Fibroblast of skin of left quadriceps (primary cell): ENCODE measurements at places on chromosomes 11 and 22.

- no peak for DNase-seq
These were observed 29.2 kb downstream of the ALG12 start for GRCh38 chr22:49889071-49889470.

DNA sequence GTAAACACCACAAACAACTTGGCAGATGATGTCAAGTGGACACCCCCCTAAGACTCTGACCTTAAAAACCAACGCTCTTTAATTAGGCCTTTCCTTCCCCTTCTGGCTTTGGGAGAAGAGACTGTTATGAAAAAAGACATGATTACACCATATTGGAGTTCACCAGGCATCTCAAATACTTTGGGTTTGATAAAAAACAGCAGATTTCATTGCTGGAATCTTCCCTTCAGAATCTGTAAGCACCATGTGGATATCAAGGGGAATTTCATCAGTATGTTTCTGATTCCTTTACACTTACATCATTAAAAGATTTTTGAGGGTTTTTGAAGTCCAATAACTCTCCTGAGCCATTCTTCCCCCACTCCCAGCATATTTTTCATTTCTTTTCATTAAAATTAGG is 85.6 kb downstream of the KIRREL3 start:
- DNase-seq = peak; percentile 80

- DNase-seq = peak; percentile 74
These were observed 102.7 kb downstream of the MRTFA start for GRCh38 chr22:40533712-40534378.

GRCh38 chr11:2554338-2555207 is 109.8 kb downstream of the KCNQ1 start:
- DNase-seq = no peak

DNA sequence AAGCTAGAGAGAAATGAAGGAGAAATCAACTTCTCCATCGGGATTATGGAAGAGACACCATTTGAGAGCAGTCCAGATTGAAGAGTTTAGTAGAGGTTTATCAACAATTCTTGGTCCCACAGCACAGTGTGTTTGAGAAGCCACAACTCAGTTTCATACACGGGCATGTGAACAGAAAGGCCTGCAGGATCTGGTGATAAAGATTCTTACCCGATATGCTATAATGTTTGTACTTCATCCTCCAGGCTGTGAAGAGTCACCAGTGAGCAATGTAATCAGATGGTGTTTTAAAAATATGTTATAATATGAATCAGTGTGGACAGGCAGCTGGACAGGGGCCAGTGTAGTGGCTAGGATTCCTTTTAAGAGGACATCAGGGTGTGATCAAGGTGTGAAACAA is 29.7 kb upstream of the VWA5A start:
- no peak for DNase-seq

DNA sequence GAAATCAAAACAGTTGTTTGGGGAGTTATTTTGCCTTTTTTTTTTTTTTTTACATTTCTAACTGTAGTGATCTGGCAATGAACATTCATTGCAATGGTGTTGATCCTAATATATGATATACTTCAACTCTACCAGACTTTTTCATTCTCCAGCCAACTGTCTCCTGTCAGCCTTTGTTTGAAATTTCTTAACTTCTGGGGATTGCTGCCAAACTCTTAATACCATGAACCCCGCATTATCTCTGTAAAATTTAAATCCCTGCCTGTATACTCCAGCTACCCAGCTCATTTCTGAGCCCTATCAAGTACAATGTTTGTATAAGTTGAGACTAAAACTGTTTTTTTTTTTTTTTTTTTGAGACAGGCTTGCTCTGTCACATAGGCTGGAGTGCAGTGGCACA is 280.7 kb downstream of the TTC28 start:
- DNase-seq = no peak

DNA sequence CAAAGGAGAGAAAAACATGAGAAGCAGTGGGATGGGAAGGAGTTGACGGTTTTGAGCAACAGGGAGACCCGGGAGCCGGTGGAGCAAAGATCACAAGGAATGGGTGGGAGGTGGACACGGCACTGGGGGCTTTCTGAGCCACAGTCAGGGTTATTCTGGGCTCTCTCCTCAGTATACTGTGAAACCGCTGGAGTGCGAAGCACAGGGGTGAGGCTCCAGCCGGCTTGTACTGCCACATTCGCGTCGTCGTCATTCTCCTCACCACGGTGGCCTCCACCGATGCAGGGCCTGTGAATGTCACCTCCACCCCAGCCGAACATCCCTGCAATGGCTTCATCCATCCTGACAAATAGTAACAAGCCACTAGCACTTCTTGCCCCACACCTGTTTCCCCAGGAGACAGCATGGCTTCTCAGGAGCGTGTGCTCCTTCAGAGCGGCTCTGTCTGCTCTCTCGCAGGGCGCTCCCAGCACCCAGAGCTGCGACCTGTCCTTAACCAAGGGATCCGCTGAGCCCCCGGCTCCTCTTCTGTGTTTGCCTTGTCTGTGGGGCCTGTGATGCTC is 1165.3 kb downstream of the TBC1D22A start:
- DNase-seq = no peak

GRCh38 chr22:29260031-29260560 is 7.7 kb downstream of the RHBDD3 start:
- no peak for DNase-seq

DNA sequence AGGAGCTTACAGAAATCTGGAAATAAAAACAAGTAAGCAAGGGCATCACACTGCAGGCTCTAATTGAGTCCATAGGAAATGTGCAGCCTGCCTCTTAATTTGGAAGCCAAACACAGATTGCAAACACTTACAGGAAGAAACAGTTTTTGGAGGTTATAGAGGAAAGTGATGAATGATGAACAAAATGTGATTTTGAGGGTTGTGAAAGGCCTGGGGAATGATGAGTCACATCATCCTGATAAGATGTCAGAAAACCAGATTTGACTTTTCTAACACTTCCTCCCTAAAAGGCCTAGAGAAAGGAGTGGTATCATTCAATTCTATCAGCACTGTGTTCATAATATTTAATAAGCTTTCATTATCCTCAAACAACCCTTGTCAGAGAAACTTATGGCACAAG is 96.6 kb upstream of the POU2AF2 start:
- DNase-seq = peak; percentile 5

- no peak for DNase-seq
These were observed 92.7 kb downstream of the ETS1 start for GRCh38 chr11:128494418-128495332.

GRCh38 chr11:46335890-46336562 is 11.2 kb upstream of the DGKZ start:
- DNase-seq = no peak

DNA sequence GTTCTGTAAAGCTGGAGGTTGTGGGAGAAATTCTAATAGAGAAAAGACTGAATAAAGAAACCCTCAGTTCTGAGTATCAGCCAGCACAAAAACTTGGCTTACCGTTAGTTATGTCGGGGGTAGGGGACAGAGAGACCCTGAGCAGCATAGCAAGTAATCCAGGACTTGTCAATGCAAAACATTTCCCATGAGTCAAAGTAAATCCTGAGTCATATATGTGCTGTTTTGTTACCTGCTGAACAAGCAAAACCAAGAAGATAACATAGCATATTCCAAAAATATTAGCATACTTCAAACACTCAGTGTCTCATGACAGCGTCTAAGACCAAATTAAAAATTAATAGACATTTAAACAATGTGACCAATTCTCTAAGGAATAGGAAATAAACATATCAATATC is 75.1 kb upstream of the LUZP2 start:
- DNase-seq = no peak

- DNase-seq = no peak
These were observed 356 bp downstream of the TYMP start for GRCh38 chr22:50529416-50529896.

GRCh38 chr22:47190957-47191670 is 428.7 kb downstream of the TBC1D22A start:
- no peak for DNase-seq

GRCh38 chr11:132587716-132588115 is 944.6 kb downstream of the OPCML start:
- DNase-seq = no peak

DNA sequence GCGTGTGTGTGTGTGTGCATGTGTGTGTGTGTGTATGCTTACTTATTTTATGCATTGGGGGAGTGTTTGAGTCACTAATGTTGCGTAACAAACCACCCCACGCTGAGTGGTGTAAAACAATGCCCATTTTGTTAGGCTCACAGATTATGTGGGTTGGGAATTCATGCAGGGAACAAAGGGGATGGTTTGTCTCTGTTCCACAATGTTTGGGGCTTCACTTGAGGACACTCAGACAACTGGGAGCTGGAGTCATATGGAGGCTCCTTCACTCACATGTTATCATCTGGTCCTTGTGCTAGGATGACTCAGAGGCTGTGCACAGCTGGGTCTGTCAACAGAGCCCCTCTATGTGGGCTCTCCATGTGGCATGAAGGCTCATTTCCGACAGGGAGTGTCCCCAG is 51.3 kb upstream of the LARGE1 start:
- no peak for DNase-seq

- DNase-seq = no peak
These were observed 8.5 kb upstream of the ADORA2A start for GRCh38 chr22:24418786-24419474.

DNA sequence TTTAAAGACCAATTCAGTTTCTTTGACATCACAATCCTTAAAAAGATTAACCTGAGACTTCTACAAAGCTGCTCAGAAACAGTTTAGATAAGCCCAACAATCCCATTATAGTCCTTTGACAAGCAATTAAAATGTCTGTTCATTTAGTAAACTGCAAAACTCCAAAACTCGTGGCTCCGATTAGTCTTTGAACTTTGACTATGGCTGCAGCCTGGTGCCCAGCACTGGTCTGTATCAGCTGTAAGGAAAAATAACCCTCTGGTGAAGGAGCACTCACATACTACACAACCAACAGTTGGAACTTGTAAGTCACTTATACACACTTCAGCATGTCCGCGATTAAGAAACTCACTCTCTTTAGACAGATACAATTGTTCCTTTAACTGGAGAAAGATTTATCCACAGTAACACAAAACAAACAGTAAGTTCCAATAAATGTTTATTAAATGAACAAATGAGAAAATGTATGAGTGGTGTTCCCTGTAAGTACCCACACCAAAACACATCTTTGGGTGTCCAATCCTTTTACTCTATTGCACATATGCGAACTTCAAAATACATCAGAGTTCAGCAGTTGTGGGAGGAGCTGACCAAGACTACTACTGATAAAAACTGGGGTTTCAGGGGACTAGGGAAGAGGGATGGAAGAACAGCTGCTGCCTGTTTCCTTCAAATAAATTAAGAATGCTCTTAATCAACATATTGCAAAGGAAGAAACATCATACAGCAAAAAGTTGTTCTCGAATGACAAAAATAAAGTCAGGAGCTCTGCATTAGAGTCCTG is 36.4 kb downstream of the PITPNB start:
- no peak for DNase-seq

DNA sequence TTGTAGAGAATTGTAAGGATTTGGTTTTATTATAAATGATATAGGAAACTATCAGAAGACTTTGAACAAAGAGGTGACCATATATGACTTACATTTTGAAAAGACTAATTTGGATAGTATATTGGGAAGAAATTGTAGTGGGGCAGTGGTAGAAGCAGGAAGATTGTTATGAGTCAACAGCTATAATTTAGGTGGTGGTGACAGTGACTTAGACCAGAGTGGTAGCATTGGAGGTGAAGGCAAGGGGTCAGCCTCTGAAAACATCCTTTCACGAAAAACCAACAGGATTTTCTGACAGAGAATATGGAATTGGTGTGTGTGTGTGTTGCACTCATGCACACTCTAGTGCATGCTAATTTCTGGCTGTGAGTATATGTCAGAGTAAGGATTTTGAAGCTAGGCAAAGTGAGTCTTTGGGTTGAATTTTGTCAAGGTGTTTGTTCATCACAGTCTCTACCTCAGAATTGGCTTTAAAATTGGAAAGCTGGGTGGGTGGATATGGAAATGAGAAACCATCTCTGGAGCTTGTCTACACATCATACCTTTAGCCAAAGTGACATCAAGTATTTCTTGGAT is 8.2 kb upstream of the HBE1 start:
- DNase-seq = no peak

DNA sequence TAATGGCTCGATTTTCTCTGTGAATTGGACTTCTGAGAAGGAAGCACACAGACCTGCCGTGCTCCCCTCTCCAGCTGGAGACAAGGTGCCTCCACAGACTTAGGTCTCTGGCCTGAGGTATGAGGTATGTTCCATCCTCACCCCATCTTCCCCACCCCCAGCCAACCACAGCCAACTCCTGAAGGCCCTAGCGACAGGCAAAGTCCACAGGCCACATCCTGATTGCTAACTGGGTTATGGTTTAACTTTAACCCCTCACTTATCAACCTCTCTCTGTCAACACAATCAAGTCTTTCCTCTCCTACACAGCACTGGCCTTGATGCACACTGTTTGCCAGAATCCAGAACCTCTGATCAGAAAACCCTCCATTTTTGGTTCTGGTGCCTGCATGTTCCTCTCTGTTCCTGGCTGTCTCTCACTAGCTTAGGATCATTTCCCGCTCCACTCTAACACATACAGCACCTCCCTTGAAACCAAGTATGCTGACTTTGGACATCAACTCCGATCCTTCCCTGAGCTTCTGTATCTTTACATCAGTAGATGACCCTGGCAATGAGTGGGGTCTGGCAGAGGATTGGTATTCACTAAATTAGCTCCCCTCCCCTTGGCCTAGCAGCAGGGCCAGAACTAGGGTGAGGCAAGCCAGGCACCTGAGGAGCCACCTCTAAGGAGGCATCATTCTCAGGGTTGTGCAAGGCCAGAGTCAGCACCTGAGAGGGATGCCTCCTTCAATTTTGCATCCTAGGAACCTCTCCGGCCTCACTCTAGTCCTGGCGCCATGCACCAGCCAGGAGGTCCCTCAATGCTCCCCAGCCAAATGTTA is 22.0 kb downstream of the JAML start:
- no peak for DNase-seq

GRCh38 chr11:47661245-47661644 is 18.9 kb upstream of the MTCH2 start:
- no peak for DNase-seq

- no peak for DNase-seq
These were observed 77.3 kb downstream of the DEUP1 start for GRCh38 chr11:93407777-93408401.

DNA sequence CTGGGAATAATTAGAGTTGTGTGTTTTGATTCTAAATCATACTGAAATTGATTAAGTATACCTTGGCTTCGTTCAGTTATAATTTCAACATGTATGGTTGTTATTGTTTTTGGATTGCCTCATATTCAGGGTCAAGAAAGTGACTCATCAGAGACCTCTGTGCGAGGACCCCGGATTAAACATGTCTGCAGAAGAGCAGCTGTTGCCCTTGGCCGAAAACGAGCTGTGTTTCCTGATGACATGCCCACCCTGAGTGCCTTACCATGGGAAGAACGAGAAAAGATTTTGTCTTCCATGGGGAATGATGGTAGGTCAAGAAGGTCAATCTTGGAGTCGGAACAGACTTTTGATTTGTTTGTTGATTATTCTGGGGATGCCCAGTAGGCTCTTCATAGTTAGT is 40.4 kb downstream of the KMT2A start:
- DNase-seq = no peak

- no peak for DNase-seq
These were observed 461.7 kb upstream of the CADM1 start for GRCh38 chr11:115965767-115966504.

GRCh38 chr11:118142809-118143208 is 9.8 kb downstream of the SCN4B start:
- no peak for DNase-seq
